ENCODE measurements at places on chromosomes 5 and 9.

- no peak for DNase-seq
Observed at GRCh38 chr5:141223112-141223783, at the start of gene PCDHB14. Gene PCDHB14, plus strand, starts transcription at chr5:141223343. Its CDS starts 163 bp downstream, at chr5:141223506.

GRCh38 chr5:65907135-65907534 is 19.2 kb upstream of the ERBIN start:
- no peak for DNase-seq

GRCh38 chr5:179870403-179870903 is 11.8 kb upstream of the MRNIP start:
- no peak for DNase-seq

GRCh38 chr5:167631191-167631590 is 660.3 kb upstream of the WWC1 start:
- no peak for DNase-seq

DNA sequence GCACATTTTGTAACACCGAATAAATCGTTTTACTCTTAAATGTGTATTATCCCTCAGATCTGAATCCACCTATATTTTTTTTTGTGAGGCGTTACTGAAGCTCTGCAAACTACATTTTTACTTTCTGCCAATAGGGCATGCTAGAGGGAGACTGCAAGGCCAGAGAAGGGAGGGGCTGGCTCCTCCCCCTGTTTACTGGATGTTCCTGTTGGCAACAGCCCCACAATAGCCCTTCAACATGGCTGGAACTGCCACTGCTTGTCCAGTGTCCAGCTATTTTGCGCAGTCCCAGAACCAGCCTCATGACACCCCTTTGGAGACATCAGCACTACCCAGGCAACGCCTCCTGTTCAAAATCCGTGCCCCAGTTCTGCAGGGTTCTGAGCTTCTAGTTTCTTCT is 85.4 kb upstream of the MIER3 start:
- DNase-seq = no peak
